ENCODE measurements at places on chromosomes 12 and 14.

DNA sequence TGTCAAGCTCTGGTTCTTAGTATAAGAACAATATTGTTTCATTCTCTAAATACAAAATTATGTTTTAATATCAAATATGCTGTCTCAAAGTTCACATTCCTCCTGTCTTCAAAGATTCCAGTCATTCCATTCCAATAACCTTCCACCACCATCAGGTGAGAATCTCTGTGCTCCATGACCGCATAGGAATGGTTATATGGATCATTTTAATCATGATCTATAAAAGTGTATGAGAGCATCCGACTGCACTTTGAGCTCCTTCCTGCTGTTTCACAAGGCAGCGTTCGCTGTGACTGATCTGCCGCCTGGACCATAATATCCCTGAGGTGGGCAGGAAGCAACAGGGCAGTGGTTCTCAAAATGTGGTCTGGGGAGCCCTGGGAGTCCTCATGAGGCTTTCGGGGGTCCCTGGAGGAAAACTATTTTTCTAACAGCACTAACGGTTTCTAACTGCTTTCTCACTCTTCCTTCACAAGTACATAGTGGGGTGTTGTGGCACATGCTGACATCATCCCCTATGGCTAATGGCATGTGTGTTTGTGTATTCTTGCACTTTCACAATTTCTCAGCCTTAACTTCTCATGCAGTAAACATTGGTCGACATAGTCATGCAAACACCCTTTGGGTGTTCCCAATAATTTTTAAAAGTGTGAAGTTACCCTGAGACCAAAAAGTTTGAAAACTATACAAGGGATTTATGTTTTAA lies 137.4 kb downstream of the ANO2 start:
- no peak for DNase-seq

GRCh38 chr12:27652174-27652763 lies 44.0 kb upstream of the REP15 start:
- no peak for DNase-seq

DNA sequence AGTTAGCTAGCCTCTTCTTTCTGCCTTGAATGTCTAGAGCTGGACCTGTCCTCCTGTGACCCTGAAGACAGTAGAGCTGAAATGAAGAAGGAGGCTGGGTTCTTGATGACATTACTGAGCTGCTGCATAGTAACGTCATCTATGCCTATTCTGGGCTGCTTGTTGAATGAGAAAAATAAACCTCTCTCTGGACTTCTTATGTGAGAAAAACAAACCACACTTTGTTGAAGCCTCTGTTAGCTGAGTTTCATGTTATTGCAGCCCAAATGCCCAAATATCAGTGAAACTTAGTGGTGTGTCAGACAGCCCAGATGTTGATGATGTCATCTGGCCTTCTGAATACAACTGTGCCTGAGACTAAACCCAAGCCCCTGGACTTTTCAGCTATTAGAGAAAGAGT lies 67.0 kb upstream of the MAX start:
- DNase-seq: no peak

GRCh38 chr14:65945327-65945726 lies 532.8 kb downstream of the FUT8 start:
- DNase-seq: no peak

DNA sequence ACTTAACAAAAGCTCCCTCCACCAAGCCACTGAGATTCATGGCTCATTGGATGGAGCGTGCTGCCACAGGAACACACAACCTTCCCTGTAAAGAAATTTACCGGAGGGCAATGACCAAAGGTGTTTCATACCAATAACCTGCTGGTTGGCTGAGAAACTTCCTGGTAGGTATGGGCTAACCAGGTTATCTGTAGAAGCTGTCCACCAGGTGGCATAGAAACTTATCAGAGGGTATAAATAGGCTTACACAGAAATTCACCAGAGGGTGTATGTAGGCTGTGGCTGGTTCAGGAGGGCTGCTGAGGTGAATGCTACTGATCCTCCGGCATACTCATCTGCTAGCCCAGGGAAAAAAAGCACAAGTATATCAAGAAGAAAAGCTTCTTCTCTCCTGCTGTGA lies 27.1 kb upstream of the MTERF2 start:
- no peak for DNase-seq

DNA sequence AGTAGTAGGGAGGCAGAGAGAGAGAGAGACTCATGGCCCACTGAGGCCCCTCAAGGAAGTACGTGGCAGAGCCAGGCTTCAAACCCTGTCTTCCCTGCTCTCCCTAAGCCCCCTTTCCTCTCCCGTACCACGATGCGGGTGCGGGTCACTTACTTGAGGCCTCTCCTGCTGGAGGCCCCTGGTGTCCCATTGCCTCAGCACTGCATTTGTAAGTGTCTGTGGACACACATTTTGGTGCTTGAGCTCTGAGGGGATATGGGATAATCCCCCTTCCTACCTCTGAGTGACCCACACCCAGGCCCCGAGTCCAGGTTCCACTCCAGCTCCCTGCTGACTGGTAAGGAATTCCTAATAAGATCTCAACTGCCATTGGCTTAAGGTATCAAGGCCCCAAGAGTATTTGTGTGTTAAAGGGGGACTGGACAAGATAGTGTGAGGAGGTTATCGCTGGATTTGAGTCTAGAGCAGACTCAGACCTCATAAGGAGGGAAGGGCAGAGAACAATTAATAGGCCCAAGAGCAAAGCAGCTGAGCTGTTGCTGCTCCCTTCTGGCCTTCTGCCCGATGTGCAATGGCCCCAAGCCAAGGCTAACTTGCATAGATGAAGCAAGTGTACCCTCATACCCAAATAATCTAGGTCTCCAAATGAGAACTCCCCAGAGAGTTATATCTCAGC lies 71.9 kb downstream of the CRACR2A start:
- DNase-seq: no peak

DNA sequence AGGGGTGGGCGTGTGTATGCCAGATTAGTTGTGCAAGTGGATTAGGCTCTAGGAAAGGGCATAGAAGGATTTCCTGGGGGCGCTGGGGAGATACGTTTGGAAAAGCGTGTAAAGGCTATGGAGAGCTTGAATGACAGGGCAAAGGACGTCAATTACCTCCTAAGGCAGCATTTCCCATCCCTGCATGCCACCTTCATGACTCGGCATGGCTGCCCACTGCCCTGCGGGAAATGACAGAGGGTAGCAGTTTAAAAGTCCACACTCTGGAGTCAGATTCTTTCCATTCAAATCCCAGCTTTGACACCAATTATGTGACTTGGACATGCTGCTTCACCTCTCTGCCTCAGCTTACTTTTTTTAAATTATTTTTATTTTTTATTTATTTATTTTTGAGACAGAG lies 14.8 kb upstream of the TMEM229B start:
- DNase-seq: no peak

- no peak for DNase-seq
Observed at GRCh38 chr12:52146822-52147366, 44.9 kb downstream of the KRT80 start.

DNA sequence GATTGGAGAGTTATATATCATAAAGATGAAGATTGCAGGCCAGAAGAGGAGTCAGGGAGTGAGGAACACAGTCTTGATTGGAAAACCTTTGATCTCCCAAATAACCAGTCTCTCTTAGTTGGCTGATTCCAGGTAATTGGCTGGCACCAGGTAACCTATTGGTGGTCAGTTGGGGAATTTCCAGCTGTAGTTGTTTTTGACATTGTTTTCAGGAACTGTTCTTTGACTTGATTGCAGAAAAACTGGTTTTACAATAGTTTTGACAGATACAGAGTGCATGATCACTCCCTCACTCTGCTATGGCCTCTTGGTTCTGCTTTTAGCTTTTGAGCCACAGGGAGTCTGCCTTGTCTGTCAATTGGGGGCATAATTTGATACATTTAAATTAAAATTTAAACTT lies 71.6 kb downstream of the ZNF641 start:
- DNase-seq: no peak

GRCh38 chr14:49641697-49642129 lies 6.7 kb upstream of the DNAAF2 start:
- DNase-seq: no peak

- DNase-seq: no peak
Observed at GRCh38 chr12:123943816-123944215, 28.8 kb downstream of the CCDC92 start.

DNA sequence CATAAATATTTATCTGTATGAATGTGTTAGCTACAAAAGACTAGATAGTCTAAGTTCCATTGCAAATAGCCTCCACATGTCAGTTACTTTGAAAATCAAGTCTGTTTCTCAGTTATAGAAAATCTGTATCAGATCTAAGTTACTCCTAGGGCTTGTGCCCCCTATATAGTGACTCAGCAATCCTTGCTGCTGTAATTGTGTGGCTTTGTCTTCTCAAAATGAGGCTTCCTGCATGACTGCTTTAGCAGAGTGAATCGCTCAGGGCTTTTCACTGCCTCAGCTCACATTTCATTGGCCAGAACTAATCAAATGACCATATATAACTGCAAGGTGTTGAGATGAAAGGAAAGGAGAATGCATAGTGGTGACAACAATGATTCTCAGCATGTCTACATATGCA lies 552.2 kb upstream of the STXBP6 start:
- DNase-seq: no peak

GRCh38 chr12:6072302-6072752 lies 52.1 kb downstream of the VWF start:
- no peak for DNase-seq

- no peak for DNase-seq
Observed at GRCh38 chr12:64184216-64184615, 37.9 kb downstream of the KICS2 start.

DNA sequence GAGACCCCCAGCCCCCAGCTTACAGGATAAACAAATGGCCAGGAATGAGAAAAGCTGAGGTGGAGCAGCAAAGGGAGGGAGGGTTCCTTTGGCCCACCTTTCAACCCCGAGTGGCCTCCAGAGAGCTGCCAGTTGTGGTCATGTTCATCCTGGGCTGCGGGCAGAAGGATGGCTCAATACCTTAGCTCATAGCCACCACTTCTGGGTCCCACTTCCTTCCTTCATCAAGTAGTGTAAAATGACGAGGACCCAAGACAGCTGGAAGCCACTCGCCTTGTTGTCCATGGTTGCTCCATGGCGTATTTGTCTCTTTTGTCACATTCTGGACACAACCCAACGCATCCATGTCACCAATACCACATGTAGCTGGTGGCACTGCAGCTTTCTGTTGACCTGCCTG lies 24.2 kb downstream of the CRACR2A start:
- DNase-seq: no peak

DNA sequence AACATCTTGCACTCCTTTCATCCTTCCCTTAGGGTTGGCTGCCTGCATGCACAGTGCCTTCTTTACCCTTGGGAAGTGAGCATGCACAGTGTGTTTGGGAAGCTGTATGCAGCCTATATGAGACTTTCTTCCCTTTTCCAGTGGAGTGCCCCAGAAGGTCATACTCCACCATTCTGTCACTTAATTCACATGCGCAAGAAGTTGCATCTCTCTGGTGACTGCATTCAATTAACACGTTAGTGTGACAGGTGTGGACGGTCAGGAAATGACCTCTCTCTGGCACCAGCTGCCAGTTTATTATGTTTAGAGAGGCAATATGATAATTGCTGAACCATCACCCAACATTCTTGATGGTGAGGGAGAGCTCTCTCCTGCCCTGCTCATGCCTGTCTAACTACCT lies 770.0 kb downstream of the FLRT2 start:
- no peak for DNase-seq

- DNase-seq: no peak
Observed at GRCh38 chr14:81474685-81475324, 58.8 kb downstream of the SEL1L start.

DNA sequence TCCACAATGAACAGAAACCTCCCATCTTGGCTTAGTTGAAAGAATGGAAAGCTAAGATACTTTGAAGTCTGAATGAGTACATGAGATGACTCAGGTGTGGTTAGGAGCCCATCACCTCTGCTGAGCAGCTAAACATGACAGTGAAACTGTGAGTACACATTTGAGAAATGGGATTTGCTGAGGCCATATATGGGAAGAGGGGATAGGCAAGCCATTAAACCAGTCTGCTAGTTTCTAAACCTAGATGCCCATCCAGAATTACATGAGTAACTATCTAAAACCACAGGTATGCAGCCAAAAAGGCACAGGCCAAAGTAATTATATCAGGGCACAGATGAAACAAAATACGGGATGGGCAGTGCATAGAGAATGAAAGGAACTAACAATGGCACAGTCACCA lies 41.2 kb downstream of the NKX2-1 start:
- no peak for DNase-seq

DNA sequence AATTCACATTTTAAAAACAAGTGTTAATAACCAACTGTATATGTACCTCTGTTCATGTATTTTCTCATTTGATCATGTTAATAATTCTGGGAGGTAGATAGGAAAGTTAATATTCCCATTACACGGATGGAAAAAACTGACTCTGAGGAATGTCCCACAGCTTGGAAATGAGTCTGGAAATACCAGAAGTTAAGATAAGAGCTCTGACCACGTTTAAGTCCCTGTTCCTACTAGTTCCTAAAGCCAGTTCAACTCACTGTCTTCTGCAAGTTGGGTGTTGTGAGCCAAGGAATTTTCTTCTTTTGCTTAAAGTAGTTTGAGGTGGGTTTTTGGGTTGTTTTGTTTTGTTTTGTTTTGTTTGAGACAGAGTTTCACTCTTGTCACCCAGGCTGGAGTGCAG lies 104.5 kb downstream of the TMEM30B start:
- no peak for DNase-seq

GRCh38 chr12:237026-237815 lies 23.3 kb upstream of the SLC6A12 start:
- no peak for DNase-seq

GRCh38 chr12:3562484-3562883 lies 71.5 kb downstream of the PRMT8 start:
- no peak for DNase-seq

DNA sequence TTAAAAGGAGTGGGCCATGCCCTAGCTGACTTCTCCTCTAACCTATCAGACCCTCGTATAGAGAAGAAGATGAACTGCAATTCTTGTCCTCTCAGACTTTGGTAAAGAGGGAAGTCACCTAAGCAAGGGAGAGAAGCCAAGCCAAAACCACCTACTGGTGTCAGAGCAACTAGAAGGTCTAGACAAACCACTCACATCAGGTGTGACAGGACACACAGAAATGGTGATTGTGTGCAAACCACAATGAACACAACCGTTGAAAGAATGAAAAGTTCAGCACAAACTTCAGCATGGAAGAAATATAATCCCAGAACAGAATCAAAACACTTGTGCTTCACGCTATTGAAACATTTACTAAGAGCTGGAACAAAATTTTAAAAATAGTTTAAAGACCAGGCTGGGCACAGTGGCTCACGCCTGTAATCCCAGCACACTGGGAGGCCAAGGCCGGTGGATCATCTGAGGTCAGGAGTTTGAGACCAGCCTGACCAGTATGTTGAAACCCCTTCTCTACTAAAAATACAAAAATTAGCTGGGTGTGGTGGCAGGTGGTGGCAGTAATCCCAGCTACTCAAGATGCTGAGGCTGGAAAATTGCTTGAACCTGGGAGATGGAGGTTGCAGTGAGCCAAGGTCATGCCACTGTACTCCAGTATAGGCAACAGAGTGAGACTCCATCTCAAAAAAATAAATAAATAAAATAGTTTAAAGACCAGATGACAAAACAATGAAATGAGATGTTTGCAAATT lies 56.2 kb upstream of the NTF3 start:
- DNase-seq: no peak

DNA sequence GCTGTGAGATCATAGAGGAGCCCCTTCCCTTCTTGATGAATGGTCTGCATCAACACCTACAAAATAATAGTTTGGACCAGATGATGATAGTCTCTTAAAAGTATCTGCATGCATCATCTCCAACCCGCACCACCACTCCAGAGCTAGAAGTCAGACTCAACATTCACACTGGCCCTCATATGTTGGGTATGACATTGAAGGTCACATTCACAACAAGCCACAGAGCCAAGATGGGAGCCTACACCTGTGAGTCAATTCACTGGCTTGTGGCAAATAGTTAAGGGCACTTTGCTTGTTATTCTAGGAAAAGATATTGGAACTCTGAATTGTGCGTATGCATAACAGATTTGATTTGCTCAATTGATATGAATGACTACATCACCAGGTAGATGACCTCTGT lies 1197.9 kb downstream of the VRK1 start:
- no peak for DNase-seq

Data from stimulated activated CD4-positive, alpha-beta T cell treated with anti-CD3 and anti-CD28 coated beads, Interleukin-15, amount 100 ng/mL, for 48 hours (primary cell).